ENCODE measurements at places on chromosomes 11 and 22.

GRCh38 chr22:33656808-33657628, 263.3 kb downstream of the LARGE1 start:
- no peak for DNase-seq

DNA sequence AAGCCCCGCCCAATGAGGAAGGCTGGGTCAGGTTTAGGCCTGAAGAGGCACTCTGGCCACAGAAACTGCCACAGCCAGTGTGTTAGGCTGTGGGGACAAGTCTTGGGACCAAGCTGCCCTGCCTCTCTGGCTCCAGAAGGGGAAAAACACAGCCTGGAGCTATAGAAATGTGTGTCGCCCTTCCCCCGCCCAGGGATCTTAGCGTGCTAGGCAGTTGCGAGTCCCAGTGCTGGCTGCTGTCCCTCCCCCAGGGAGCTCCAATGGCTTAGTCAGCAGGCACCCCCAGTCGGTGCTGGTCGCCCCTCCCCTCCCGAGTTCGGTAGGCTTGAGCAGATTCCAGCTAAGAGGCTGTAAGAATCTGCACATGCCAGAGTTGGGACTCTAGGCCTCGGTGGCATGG, 99.5 kb upstream of the API5 start:
- no peak for DNase-seq

DNA sequence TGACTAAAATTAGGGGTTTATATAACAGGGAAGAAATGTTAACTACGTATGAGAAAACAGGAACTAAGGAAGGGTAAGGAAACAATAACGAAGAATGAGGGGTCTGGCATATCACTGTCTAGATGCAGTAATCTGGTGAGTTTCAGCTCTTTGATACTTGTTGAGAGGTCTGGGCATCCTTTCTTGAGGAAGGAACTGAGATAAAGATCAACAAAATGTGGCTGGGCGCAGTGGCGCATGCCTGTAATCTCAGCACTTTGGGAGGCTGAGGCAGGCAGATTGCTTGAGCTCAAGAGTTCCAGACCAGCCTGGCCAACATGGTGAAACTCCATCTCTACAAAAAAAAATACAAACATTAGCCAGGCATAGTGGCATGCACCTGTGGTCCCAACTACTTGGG, 2.7 kb downstream of the DCDC1 start:
- no peak for DNase-seq

GRCh38 chr11:119529936-119530335, 107.0 kb upstream of the THY1 start:
- DNase-seq, result no peak

GRCh38 chr22:30675436-30675835, 7.8 kb upstream of the DUSP18 start:
- DNase-seq, result no peak

GRCh38 chr22:22576244-22576988, 17.4 kb upstream of the PRAME start:
- peak; percentile 40 for DNase-seq

DNA sequence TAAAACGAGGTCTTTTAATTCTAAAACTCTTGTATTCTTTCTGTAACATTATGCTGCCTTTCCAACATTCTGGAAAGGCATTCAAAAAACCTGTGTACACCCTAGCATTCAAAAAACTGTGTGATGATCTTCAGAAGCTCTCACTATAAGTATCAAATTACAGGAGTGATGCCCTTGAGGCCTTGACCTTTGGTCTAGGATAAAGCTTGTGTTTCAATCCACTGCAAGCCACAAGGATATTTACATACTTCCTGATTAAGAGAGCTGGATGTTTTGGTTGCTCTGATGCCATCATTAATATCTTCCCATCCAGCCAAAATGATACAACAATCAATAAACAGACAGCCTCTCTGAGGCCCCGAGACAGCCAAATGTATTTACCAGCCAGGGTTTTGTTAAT, 11.9 kb downstream of the CLPB start:
- DNase-seq, result no peak

- DNase-seq, result no peak
Observed at GRCh38 chr22:35465109-35465701, 65.3 kb downstream of the MCM5 start.

Data from HL-60 (cell line).